ENCODE measurements at places on chromosomes 5 and 9. TPM values are rescaled to one million over a fixed set of nuclear protein-coding genes. Genes with fewer than 3 reads are reported as not detected.

NR5A1 gene
- 1.0 TPM for total RNA-seq

DNA sequence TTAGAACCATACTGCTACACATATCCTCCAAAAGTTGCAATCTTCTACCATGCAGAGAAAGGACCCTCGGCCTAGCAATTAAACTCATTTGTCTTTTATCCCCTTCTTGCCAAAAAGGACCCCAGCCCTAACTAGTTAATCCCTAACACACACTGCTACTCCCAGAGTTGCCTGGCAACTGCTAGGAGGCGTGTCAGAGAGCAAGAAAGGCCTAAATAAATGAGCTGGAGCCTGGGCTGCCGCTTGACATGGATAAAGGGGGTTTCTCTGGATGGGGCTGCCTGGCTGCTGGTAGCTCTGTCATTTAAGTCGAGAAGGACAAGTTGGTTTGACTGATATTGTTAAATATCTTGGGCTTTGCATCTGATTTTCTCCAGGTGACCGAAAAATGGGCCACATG lies 194.8 kb downstream of the CRB2 start:
- peak; percentile 91 for DNase-seq

- DNase-seq = no peak
Measured at GRCh38 chr9:6931913-6932312, 174.1 kb downstream of the KDM4C start.

DNA sequence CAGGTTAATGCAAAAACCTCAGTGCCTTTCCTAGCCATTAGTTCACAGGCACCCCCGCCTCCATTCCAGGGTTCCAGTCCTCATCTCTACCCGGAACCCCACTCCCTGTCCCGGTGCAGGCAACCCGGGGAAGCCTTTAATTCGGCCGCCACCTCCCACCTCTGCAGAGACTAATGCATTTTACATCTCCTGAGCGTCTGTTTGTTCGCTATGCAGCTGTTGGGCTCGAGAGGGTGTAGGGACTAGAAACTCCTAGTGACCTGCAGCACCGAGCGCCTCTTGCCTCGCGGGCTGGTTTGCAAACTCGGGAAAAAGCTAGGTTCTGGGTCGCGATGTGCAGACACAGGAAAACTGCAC lies 3.6 kb downstream of the GDNF start:
- DNase-seq = no peak

DNA sequence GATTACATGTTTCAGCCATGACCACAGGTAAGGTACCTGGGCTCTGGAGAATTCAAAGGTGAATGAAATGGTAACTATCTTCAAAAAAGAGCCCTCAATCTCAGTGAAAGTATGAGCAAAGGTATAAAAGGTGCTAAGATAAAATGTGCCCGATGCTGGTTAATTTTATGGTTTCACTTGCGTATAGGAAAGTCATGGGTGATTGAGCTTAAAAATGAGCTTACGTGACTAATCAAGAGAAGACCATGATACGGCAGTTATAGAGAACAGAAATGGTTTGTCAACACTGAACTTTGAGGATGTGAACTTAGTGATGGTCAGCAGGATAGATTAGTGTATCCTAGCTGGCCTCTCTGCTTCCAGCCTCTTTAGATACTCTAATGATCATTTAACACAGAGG lies 320.1 kb downstream of the DEPDC1B start:
- DNase-seq = no peak

GRCh38 chr5:36403632-36404311 lies 102.1 kb upstream of the RANBP3L start:
- no peak for DNase-seq

GRCh38 chr5:6827526-6828219 lies 114.4 kb downstream of the TENT4A start:
- no peak for DNase-seq

Data from neural progenitor cell (in vitro differentiated cells).